Activated effector memory CD4-positive, alpha-beta T cell treated with anti-CD3 and anti-CD28 coated beads, Interleukin-2, amount 50 U/mL, for 16 hours (primary cell): ENCODE measurements at places on chromosomes 3 and 15.

DNA sequence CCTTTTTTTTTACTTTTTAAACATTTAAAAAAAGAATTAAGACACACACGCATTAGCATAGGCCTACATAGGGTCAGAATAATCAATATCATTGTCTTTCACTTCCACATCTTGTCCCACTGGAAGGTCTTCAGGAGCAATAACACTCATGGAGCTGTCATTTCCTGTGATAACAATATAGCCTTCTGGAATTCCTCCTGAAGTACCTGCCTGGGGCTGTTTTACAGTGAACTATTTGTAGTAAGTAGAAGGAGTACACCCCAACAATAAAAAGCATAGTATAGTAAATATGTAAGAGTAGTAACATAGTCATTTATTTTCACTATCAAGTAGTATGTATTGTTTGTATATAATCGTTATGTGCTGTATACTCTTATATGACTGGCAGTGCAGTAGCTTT, 19.5 kb upstream of the CLDN18 start:
- DNase-seq = no peak

DNA sequence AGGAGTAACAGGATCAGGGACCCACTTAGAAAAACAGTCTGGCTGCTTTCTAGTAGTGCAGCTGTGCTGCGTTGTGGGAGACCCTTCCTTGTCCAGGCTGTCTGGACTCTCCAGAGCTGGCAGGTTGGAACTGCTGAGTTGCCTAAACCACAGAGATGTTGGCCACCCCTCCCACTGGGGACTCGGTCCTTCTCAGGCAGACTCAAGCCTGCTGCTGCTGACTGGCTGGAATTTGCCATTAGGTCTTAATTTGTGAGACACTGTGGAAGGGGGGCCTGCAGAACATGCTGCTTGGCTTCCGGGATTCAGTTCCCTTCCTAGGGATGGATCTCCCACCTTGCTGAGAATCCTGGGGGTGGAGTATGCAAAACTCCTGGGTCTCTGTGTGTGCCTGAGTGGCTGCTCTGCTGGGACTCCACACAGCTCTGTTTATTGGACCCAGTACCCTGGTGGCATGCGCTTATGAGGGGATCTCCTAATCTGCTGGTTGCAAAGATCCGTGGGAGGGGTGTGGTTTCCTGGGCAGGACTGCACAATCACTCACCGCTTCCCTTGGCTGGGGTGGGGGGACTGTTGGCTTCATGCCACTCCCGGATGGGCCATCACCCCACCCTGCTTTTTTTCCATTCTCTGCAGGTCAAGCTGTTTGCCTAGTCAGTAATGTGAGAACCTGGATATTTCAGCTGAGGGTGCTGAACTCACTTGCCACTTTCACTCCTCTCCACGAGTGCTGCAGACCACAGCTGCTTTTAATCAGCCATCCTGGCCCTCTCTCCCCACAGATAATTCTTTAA, 150.5 kb downstream of the CFAP20DC start:
- peak; percentile 73 for DNase-seq

DNA sequence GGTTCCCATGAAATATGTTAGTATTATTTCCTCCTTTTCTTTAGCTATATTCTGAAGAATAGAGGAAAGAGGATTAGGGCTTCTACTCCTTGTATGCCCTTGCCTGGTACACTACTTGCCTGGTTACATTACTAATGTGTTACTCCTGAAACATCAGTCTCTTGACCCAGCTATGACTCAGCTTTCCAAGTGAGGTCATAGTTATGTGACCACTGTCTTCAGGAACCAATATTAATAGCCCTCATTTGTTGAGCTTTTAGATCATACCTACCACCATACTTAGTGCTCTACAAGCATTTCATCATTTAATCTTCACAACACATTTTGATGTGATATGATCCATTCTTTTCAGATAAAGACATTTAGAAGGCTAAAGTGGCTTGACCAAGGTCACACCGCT, 60.3 kb downstream of the CMSS1 start:
- no peak for DNase-seq

DNA sequence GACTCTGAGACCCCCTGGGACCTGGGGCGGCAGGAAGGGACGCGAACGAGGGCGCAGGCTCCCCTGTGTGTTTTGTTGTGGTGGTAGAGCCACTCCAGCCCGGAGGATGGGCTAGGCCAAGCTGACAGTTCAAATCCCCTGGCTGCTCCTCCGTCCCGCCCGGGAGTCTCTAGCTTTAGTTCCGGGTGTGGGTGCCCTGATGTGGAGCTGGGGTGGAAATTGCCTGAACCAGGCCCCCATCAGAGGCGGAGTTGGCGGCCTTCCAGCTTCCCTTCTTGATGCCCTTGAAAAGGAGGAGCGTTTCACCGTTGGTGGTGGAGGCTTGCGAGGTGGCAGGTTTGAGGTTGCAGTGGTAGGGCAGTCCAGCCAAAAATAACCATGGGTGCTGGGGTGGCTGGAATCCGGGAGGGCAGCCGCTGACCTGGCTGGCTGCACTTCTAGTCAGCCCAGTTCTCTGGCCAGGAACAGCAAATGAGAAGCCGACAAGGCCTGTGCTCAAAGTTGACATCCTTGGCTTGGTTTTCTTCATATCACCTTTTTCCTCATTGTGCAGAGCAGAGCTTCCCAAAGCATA, 817 bp downstream of the CLK3 start:
- DNase-seq = peak; percentile 88

GRCh38 chr3:53593611-53594010, 99.2 kb downstream of the CACNA1D start:
- no peak for DNase-seq

GRCh38 chr15:27701956-27702355, 397.2 kb downstream of the OCA2 start:
- DNase-seq = no peak

DNA sequence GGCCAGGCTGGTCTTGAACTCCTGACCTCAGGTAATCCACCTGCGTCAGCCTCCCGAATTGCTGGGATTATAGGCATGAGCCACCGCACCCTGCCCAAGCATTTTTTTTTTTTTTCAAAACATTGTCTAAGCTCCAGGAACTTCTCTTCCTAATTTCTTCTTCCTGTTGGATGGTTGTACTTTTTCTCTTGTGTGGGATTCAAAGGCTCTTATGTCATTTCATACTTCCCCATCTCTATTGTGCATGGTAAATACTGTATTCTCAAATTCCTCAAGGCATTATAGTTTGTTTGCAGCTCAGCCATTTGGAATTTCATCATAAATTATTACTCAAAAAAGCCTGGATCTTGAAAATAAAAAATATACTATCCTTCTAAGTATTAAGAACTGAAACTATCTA, 199.1 kb upstream of the GADL1 start:
- no peak for DNase-seq

- DNase-seq = peak; percentile 66
Measured at GRCh38 chr3:13452490-13453335, 27.4 kb upstream of the HDAC11 start.

DNA sequence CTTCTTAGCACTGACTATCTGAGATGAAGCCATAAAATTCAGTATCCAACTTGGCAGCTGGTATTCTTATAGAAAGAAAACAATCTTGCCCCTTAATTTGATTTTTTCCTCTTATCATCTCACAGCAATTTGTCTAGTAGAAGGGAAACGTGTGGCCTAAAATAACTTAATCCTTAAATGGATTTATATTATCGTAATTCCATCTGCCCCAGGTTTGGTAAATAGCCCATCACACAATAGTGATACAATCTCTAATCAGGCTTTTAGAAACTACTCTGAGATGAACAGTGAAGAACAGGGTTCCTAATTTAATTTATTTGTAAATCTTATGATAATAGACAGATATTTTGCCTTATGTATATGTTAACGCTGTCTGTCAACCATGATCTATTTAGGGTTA, 24.8 kb downstream of the PEX5L start:
- no peak for DNase-seq

DNA sequence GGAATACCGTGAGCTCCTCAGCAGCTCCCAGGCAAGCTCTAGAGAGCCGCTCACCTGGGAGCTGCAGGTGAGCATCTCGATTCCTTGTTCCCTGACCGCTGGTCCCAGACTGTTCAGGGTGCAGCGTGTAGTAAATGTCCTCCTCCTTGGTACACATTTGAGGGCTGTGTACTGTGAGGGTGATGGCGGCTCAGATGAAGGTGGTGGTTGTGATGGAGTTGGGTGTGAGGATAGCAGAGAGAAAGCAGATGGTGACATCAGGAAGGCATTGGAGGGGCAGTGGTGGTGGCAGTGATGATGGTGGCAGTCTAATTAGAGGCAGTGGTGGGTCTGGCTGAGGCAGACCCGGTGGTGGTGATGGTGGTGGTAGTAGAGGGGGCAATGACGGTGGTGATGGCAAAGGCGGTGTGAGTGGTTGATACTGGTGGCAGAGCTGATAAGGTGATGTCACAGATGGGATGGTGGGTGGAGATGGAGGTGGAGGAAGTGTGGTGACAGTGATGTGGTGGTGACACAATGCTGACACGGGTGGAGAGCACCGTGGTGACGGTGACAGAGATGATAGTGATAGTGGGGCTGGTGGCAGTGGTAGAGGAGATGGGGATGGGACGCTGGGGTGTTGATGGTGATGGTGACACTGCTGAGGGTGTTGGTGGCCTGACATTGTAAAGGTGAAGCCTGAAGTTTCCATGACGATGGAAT, at the start of gene DNAJB8:
TSS of gene DNAJB8 (minus strand) at position 51 of the 702 bp plus-strand sequence. CDS start 3,645 bp downstream, outside the sequence.
- peak; percentile 71 for DNase-seq

DNA sequence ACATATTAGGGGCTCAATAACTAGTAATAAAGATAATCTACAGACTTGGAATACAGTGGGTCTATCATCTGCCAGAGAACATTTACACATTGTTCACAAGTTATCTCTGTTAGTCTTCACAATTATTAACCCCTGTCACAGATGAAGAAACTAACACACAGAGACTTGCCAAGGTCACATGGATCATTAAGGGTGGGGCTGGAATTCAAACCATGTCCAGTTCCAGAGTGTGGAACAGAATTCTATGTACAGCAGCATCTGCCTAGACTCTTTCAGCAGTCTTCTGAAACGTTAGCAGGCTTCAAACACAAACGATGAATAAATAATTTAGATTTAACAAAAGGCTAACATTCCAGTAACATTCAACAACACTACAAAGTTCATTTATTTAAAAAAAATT, 673.9 kb upstream of the NR2F2 start:
- DNase-seq = no peak

DNA sequence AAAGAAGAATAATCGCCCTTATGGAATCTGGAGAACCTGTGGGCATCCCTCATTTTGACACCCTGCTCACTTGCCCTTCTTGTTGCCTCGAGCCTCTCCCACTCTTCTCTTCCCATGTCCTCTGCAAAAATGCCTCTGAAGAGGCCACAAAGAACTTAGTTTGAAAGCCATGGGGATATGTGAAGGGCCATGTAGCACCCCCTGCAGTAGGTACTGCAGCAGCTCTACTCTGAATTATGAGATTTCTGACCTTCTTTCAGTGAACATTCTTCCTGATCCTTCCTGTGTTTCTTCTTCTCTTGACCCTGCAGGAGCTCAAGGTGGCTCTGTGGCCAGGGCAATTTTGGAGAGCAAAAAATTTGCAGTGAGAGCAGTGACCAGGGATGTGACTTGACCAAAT, 30.4 kb upstream of the TRA2B start:
- no peak for DNase-seq

GRCh38 chr3:123791417-123791816, 92.7 kb downstream of the MYLK start:
- no peak for DNase-seq

GRCh38 chr15:87736891-87737389, 519.6 kb downstream of the NTRK3 start:
- no peak for DNase-seq

DNA sequence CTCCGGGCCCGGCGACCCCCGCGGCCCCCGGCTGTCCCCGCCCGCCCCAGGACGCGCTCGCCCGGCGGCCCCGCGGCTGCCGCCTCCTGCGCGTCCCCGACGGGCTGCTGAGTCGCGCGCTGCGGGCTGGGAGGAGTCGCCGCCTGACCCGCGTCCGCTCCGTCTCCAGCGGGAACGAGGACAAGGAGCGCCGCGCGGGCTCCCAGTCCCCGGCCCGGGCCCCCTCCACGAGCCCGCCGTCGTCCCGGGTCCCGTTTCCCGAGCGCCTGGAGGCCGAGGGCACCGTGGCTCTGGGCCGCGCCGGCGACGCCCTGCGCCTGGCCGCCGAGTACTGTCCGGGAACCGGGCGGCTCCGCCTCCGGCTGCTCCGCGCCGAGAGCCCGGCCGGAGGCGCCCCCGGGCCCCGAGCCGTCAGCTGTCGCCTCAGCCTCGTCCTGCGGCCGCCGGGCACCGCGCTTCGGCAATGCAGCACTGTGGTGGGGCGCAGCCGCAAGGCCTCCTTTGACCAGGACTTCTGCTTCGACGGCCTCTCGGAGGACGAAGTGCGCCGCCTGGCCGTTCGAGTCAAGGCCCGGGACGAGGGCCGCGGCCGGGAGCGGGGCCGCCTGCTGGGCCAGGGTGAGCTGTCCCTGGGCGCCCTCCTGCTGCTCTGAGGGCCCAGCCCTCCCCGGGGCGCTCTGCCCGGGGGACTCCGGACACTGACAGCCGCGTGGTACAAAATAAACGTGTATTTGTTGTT, 1.5 kb downstream of the C2CD4A start:
- DNase-seq = peak; percentile 69

DNA sequence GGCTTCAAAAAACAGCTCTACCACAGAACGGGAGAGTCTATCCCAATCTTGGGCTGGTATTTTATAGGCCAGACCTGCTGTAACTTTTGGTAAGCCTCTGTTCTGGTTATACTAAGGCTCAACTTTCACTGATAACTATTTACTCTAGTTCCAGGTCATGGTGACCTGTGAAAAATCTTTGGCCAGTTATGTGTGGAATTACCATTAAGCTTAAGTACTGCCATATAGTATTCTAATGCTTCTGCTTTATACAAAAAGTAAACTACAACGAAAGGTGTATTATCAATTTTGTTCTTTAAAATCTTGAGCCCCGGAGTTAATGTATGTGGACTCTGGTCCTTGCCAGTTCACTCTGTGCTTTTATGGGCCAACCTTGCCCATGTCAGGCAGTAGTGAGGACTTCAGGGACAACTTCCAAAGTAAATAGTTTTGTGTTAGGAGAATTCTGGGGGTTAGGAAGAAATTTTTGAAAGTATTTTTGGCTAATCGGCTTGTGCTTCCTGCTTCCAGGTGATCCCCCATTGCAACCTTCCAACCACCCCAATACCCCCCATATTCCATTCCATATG, 6.4 kb downstream of the SIAH2 start:
- DNase-seq = no peak

- DNase-seq = no peak
Measured at GRCh38 chr3:143935678-143936077, 35.9 kb upstream of the DIPK2A start.

GRCh38 chr3:97882975-97883598, 61.3 kb downstream of the CRYBG3 start:
- DNase-seq = no peak

DNA sequence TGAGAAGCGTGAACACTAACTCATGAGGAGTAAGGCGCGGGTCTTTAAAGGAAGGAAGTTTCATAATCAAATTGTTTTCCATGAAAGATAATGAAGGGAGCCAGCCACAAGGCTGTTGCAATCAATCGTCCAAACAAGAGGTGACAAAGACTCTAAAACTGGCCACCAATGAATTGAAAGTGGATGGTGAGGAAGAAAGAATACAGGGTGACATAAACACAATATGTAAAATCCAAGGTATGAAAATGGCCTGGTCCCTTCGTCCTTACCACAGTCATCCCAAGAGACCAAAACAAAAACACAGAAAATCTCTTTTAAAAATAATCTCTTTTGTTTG, 12.0 kb downstream of the CD86 start:
- DNase-seq = no peak
